ENCODE measurements at places on chromosomes 7 and 10.
A peak's percentile ranks its signal among the peaks of the same experiment; 100 is the strongest.

DNA sequence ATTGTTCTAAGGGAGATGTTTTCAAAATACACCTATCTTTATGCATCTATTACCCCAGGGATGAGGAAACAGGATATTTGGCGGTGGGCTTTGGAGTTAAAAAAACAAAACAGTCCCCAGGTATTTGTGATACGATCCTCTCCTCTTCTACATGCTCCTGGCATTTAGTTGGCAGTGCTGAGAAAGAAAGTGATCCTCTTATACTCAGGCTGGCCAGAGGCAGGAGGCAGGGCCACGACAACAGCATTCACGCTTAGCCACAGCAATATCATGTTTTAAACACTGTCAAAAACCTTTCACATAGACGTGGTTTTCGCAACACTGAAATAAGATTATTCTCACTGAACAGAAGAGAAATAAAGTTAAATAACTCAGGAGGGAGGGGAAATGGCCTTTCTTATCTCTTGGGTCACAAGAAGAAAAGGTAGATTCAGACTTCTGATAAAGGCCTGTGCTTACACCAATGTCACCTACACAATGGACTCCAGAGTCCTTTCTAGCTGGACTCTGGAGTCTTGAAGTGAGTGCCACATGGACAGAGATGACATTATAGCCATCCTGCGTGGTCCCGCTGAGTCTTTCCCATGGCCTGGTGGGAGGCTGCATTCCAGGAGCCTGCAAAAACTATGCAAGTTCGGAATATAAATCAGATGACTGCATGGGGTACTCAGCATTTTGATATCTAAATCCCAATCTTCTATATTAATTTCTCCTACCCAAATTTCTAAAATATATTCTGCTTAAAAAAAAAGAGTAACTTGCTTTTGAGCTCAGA is 88.7 kb downstream of the PIP4K2A start:
- DNase-seq = no peak

- DNase-seq = no peak
These were observed 602.7 kb upstream of the FOXK1 start for GRCh38 chr7:4079366-4079765.

GRCh38 chr10:118341791-118342637 is at the start of gene FAM204A:
Gene FAM204A, minus strand, starts transcription at chr10:118342324. Its CDS starts 5,909 bp downstream, at chr10:118336415.
- peak; percentile 96 for DNase-seq

- DNase-seq = no peak
These were observed 1301.5 kb upstream of the SORCS1 start for GRCh38 chr10:108465871-108466641.

GRCh38 chr7:43847496-43847895 is 21.8 kb downstream of the MRPS24 start:
- DNase-seq = no peak

DNA sequence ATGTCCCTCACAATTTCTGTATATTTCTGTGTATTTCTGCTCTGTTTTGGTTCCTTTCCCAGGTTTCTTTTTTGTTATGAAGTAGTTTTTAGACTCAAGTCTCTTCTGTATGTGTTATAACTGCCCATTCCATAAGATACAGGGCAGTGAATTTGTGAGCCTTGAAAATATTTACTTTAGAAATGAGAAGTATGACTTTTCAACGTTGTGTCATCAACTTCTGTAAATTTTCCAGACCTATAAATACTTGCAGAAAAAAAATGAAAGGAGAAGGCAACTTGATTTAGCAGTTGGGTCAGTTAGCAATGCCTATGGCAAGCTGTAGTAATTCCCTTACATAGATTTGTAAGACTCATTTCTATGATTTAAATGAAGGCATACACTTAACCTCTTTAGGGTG is 11.5 kb downstream of the EGFR start:
- DNase-seq = no peak

- no peak for DNase-seq
These were observed 511 bp upstream of the NRP1 start for GRCh38 chr10:33334805-33335550.

DNA sequence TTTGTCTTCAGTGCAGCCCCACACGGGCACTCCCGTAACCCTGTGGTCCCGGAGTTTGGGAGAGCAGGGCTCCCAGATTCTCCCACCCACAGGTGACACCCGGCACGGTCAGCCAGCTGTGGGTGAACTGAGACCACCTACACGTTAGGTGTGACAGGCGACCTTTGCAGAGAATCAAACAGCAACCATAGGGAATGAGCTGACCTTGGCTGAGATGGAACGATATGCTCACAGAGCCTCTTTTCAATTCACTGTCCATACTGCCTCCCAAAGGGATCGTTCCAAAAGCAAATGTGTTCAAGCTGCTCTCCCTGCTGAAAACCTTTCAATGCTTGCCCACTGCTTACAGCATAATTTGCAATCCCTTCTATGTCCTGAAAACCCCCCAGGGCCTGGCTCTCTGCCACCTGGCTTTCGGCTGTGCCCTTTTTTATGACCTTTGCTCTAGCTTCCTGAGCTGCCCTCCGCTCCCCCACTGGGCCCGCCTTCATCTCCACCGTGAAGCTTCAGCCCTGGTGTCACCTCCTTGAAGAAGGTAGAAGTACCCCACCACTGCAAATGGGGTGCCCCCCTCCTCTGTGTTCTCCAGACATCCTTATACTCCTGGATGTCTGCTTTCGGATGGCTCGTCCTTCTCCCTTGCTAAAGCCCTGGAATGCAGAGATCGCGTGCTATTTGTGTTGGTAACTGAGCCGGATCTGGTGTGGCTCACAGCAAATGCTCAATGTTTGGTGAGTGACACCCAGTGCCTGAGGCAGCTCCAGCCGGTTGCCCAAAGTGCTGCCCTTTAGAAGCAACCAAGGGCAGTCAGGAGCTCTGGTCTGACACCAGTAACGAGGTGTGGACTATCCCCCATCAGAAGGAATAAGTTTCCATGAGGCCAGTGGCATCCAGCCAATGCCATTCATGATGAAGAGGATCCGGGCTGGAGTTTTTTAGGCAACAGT is 90.4 kb downstream of the KIAA1549 start:
- no peak for DNase-seq

- DNase-seq = no peak
These were observed 48.6 kb downstream of the PDSS1 start for GRCh38 chr10:26746061-26746460.

DNA sequence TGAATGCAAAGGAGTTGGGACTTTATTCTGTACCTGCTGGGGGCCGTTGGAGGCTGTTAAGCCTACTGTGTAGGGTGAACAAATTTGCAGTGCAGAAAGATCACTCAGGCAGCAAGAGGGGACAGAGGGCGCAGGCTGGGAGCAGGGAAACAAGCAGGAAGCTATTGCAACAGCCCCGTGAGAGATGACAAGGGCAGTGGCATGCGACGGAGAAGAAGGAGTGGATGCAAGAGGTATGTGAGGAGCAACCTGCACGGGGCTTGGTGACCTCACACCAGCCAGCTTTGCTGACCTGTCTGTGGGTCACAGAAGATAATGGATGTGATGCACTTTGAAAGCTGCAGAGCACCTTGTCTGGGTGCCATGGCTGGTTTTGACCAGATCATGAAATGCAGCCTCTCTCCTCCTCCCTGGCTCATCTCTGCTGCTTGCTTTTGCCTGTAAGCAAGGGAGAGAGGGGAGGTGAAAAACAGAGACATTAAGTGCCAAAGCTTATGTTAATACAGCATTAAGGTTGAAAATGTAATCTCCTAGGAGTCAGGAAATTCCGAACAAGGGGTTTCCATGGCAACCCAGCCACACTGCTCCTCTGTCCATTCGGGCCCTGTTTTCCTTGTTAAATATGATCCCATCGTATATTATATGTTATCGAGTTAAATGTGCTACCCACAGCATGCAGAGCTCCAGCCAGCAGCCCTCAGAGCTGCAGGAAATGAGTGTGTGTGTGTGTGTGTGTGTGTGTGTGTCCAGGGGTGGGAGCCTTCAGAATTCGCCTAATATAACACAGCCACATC is 314.3 kb upstream of the ZMIZ1 start:
- DNase-seq = no peak

GRCh38 chr10:119409385-119409784 is 133.1 kb downstream of the RGS10 start:
- no peak for DNase-seq
